Bronchus fibroblast of lung (primary cell): ENCODE measurements at places on chromosomes 13 and 19. TPM values are rescaled to one million over a fixed set of nuclear protein-coding genes. Genes with fewer than 3 reads are reported as not detected.

UPF1 gene
- total RNA-seq: 42.7 and 45.6 TPM in 2 replicates

APLP1 gene
- total RNA-seq: 2.4 and 5.9 TPM in 2 replicates

CARD8 gene
- 15.1 and 16.2 TPM in 2 replicates for total RNA-seq

LGI4 gene
- total RNA-seq: not detected in 2 replicates

KLC3 gene
- 0.15 TPM in 1 of 2 replicates, not detected in the other for total RNA-seq

GRK1 gene
- total RNA-seq: not detected in 2 replicates

ZNF837 gene
- total RNA-seq: 0.89 and 2.4 TPM in 2 replicates

ZNF575 gene
- total RNA-seq: 0.17 and 0.59 TPM in 2 replicates
